ENCODE measurements at places on chromosomes 1 and 21.
A peak's percentile ranks its signal among the peaks of the same experiment; 100 is the strongest.

GRCh38 chr1:243293941-243294722, 38.3 kb downstream of the SDCCAG8 start:
- no peak for DNase-seq

GRCh38 chr1:204407295-204407971, 4.2 kb downstream of the PPP1R15B start:
- DNase-seq = no peak

DNA sequence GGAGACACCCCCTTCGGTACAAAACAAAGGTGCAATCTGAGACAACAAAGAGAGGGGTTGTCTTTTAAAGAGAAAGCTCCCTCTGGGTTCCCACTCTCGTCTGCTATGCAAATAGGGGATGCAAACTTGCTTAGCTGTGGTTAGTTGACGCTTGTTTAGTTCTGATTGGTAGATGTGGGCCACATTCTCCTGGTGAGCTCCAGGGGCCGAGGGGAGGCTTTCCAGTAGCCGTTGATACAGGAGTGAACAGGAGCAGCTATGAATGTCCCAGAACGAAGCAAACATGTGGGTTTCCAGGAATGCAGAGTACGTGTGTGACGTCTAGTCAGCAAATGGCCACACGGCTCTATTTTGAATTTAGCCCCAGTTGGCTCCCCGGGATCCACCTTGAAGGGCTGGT, 14.7 kb downstream of the TFF2 start:
- no peak for DNase-seq

- DNase-seq = peak; percentile 93
These were observed 202.2 kb upstream of the KIAA0040 start for GRCh38 chr1:175394739-175395138.

- no peak for DNase-seq
These were observed 9.7 kb downstream of the ZNF692 start for GRCh38 chr1:248849152-248849551.

DNA sequence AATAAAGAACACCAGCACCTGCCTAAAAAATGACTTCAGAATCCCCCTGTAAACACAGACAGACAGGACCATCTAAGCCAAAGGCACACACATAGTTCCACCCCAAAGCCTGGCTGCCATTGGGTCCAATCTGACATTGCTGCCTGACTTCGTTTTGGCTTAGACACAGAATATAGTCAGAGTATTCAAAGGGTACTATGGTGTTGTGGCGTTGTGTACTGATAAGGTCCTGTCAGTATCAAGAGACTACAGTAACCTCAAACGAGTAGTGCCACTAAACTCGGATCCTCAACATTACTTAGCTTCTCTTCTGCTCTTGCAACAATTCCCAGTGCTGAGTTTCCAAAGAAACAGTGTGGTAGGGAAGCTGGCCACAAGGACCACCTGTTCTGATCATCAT, 169.3 kb upstream of the NR5A2 start:
- DNase-seq = no peak

DNA sequence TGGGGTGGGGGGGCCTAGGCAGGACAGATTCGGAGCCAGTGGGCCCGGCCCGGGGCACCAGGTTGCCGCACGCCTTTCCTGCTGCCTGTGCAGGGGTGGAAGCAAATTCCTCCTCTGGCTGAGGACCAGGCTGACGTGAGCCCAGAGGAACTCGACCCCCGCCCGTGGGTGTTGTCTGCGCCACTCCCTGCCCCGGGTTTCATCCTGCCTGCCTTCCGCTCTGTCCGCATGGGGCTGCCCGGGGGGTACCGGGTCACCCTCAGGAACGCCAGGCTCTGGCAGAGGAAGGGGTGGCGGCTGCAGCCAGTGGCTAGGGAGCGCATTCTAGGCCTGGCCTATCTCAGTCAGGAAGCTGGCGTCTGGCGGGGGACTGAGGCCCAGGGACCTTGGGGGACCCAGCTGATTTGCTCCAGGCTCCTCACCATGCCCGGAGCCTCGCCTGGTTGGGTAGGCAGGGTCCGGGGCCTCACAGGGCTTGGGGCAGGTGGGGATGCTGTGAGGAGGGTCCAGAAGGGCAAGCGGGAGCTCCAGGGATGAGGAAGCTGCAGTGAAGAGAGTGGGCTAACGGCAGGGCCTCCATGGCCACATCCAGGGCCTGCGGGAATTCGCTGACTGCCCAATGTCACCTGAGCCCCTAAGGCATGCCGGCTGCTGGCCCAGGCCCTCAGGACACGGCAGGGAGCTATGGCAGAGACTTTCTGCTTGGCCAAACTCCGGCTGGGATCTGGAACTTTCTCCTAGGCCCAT, 2.4 kb upstream of the IBA57 start:
- no peak for DNase-seq

- no peak for DNase-seq
These were observed 2.0 kb upstream of the COQ8A start for GRCh38 chr1:226937940-226938725.

DNA sequence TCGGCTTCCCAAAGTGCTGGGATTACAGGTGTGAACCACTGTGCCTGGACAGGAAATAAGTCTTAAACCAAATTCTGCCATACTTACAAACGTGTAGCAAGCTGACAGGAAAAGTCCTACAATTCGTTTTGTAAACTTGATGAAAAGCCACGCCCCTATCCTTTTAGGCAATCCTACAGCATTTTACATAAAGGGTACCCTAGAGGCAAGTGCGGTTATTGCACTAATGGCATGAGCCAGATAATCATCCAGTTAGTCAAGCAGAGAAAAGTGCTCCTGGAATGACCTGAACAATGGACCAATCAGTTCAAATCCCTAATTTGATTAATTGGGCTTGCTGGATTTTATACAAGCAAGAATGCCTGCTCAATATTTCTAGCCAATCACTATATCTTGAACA, 338.2 kb downstream of the KIF26B start:
- DNase-seq = no peak

DNA sequence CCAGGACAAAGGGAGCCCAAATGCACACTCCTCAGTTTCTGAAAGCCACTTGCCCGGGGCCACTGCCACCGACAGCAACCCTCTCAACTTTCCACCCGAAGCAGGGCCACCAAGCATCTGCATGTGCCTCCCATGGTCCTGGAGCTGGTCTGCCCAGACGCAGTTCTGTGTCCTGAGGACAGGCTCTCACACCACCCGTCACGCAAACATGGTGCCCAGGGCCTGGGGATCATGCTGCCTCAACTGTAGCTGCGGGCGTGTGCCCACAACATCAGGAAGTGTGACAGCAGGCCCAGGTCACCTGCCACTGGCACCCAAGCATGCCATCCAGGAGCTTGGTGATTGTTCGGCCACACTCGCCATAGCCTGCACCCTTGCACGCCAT, 14.4 kb downstream of the GBP1 start:
- no peak for DNase-seq

DNA sequence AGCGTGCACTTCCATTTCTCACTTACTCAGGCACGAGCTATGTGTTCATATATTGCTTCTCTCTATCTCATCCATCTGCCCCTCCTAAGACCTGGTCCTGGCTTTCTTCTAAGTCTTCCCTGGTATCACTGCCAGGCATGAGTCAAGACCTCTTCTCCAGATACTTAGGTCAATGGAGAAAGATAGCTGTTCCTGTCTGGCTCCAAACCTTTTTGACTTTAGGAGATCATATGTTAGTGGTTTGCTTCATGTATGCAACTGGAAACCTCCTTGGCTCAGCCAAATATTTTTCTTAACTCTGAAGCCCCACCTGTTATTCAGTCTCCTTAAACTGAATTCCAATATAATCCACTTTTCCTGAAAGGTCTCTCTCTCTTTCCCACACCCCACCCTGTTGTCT, 211.6 kb upstream of the PTBP2 start:
- DNase-seq = no peak

Data from NCI-H2171 (cell line).